ENCODE measurements at places on chromosomes 12 and 14.

GRCh38 chr14:41654196-41654595, 47.5 kb downstream of the LRFN5 start:
- DNase-seq = no peak

GRCh38 chr12:78164154-78164553, 333.5 kb downstream of the NAV3 start:
- no peak for DNase-seq

DNA sequence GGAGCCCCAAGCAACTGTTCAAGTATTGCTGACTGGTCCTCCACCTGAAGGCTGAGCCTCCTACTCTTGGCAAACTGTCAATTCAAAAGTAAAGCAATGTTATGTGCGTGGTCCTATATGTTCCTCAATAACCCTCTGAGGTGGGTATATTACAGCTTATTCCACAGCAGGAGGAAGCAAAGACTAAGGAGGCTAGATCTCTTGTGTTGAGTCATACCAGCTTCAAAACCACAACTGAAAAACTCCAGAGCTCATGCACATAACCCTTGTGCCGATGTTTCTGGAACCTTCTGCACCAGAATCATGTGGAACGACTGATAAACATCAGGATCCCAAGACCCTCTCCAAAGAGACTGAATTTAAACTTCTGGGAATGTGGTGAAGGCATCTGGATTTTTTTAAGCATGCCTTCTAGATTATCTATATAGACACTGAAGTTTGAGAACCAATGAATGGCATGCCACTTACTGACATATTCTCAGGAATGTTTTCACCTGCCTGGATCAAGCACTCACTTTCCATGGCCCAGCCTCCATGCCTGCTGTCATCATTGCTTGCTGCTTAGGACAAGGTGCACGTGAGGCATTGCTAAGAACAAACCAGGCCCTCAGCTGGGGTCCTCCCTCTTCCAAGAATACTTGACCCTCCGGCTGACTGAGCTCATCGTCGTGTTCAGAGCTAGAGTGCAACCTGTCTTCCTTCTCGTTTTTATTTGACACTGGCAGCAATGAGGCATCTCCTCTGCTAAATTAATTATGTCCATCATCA, 194.7 kb downstream of the BCL11B start:
- no peak for DNase-seq

GRCh38 chr14:45949479-45949878, 696.5 kb upstream of the MIS18BP1 start:
- DNase-seq = no peak

- DNase-seq = no peak
These were observed 117.0 kb downstream of the PTCSC3 start for GRCh38 chr14:36059531-36059930.

DNA sequence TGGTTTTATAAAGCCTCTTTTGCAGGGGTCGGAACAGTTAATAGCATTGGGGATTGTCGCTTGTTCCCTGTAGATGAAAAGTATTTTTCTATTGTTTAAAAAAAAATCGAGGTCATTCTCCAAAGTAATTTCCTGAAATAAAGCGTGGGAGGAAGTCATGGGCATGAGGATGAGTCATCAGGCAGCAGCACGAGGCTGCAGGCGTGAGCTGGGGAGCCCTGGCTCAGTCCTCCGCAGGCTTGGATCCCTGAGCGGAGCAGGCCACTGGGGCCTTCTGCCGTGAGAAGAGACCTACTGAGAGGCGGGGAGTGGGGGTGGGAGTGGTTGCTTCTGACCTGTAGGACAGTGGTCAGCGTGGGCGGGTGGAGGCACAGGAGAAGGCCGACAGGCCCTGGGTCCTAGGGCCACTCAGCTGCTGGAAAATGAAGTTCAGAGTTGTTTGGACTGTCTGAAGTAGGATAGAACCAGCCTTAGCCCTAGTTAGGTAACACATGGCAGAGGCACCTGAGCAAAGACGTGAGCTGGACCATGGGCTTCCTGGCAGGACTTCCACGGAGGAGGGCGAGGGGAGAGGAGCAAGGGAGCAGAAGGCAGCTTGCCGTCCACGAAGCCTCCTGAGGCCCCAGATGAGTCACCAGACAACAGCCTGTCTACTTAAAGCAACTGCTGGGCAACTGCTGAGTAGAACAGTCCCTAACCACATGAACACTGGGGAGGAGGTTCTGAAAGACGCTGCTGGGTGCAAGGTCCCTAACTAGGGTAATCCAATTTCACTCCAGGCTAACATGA, 21.1 kb upstream of the LGALS3 start:
- no peak for DNase-seq

DNA sequence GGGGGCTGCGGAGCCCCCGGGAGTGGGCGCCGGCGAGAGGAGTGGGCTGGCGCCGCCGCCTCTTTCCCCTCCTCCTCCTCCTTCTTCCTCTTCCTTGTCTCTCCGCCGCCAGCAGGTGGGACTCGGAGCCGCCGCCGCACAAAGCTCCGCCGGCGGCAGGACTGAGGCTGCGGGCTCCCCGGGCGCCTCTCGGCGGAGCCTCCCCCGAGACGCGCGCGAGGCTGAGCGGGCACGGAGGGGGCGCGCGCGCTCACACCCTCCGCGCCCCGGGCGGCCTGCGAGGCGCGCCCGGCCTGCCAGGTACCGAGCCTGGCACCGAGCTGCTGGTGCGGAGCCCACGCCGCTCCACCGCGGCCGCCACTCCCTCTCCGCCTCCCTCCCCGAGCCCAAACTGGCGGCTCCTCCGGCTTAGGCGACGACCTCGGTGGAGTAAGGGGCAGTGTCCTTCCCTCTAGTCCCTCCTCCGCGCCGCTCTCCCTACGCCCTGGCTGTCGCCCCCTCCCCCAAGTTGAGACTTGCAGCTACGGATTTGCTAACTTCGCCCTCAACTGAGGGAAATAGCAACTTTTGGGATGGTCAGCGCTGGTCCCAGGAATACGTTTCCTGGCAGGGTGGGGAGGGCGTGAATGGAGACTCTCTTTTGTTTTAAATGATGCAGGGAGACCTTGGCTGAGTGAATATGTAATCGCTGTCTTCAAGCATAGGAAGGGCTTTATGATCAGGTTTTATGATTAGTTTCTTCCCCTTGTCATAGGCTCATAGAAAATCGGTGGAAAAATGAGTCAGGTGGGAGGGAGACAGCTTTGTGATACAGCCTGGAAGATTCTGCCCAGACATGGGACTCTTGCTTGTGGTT, 199.5 kb upstream of the CAND1 start:
- DNase-seq = peak; percentile 25

DNA sequence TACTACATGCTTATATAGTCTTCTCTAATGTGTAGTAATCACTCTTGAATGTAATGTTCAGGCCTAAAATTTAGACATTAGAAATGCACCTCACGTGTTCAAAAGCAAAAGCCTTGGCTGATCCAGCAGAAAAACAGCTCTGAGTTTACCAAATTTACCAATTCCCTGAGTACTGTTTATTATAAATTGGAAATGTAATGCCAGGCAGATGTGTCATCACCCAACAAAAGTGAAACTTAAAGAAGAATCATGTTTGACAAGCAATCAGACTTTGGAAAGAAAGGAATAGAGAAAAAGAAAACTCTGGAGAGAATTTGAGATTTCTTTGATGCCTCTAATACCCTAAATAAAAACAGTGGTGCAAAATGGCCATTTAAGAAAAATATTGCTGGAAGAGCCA, 26.5 kb upstream of the STRAP start:
- no peak for DNase-seq

DNA sequence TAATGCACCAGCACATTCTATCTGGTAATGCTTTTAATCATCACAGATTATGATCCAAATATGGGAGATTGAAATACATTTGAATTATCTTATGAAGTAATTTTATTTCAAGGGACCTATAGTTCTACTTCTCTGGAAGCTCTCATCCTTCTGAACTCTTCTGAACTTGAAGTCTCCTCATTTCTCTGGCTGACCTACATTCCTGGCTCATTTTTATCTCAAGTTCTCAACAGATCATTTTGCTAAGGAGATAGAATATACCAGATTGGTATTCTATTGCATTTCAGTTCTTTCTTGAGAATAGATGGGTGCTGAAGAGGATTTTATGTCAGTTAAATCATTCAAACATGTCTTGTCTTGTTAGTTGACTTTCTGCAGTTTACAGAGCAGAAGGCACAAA, 7.9 kb downstream of the HMGA2 start:
- DNase-seq = no peak

DNA sequence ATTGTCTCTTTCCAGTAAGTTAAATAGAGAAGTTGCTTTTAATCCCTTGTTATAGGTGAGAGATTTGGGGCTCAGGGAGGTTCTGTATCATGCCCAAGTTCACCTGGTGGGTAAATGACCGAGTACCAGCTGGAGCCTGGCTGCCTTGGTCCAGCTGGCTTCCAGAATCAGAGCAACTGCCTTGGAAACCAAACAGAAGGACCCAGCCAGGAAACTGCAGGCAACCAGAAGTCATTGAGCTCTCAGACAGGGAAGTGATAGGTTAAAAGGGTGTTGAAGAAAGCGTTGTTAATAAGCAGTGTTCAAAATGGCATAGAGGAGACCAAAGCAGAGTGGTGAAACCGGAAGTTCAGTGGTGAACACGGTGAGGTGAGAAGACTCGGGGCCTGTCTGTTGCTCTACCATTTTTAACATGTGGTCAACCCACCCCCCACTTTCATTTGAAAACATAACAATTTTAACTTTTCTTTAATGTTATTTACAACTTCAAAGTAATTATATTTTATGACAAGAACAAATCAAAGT, 54.9 kb downstream of the PLEKHG7 start:
- DNase-seq = no peak

DNA sequence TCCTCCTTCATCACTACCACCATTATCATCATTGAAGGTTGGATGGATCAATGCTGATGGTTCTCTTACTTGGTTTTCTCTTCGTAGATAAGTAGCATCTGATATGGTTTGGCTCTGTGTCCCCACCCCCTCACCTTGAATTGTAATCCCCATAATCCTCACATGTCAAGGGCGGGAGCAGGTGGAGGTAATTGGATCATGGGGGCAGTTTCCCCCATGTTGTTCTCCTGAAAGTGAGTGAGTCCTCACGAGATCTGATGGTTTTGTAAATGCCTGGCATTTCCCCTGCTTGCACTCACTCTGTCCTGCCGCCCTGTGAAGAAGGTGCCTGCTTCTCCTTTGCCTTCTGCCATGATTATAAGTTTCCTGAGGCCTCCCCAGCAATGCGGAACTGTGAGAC, 172.4 kb upstream of the PWP1 start:
- DNase-seq = no peak

DNA sequence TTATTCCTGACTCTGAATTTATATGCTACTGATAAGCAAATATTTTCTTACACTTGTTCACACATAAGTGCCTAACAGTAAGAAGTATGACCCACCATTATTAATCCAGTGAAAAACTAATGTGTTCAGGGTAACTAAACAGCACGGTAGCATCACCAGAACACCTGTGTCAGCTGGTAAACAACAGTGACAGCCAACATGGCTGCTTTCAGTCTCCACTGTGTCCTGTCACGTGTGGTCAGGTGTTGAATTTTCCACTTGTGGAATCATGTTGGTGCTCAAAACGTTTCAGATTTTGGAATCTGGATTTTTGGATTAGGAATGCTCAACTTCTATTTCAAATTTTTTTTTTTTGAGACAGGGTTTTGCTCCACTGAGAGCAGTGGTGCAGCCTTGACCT, 14.3 kb upstream of the ATP23 start:
- no peak for DNase-seq

DNA sequence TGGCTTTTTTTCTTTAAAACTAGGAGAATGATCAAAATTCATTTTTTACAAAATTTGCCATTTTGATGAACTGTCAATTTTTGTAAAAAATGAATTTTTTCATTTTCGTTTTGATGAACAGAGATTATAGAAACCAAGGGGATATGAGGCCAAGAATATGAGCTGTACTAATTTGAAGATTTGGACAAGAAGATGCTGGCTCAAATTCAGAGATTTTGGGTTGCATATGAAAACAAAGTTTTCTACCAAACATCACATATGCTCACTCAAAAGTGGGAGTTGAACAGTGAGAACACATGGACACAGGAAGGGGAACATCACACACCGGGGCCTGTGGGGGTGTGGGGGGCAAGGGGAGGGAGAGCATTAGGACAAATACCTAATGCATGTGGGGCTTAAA, 230.7 kb downstream of the SNAPC1 start:
- DNase-seq = no peak

- no peak for DNase-seq
These were observed 10.9 kb upstream of the ABCD4 start for GRCh38 chr14:74313601-74314000.

GRCh38 chr12:95593266-95593871, 42.1 kb upstream of the USP44 start:
- no peak for DNase-seq

GRCh38 chr12:119180380-119181040, 1.8 kb downstream of the HSPB8 start:
- no peak for DNase-seq

DNA sequence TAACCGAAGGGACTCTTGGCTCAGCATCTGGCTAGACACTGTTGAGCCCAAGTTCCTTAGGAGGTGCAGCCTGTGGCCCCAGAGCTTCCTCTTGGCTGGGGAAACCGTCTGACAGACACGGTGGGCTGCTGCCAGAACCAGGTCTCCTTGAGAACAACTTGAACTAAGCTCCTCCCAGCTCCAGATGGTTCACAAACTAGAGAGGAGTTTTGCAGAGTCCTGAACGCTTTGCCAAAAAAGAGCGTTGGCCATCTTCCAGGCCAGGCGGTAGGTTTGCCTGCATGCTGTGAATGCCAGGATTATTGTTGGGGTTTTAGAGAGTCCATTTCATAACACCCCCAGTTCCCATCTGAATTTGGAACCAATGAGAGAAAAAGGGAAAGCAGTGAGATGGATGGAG, 399.8 kb downstream of the RGS6 start:
- no peak for DNase-seq

Measured in NCI-H526 treated with DMSO at 0.1 percent for 48 hours (cell line).